Stimulated activated CD4-positive, alpha-beta T cell treated with anti-CD3 and anti-CD28 coated beads, Interleukin-2, amount 100 ng/mL, for 4 hours (primary cell): ENCODE measurements at places on chromosomes 1 and 21.

DNA sequence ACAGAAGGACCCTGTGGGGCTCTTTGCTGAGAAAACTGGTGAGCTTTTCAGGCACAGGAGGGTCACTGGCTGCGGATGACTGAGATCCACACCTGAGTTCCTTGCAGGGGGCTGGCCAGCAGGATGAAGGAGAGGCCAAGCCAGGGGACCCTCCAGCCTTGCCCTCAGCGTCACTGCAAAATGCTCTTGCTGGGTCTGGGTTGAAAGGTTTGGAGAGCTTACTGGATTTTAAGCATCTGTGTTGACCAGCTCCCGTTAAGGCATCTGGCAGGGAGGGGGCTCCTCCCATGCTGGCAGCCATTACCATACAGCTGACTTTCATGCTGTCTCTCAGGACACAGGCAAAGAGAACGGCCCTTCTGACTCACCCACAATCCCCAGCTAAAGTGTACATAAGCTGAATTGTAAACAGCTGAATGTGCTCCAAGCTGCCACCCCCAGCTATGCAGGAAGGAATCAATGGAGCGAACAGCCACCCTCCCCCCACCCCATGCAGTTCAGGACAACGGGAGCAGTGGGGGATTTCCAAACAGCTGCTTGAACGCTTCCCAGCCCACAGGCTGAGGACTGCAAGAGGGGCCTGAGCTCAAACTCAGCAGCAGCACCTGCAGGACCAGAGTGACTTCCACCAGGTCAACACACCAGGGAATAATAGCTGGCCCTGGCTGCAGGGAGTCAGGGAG is 21.3 kb upstream of the A3GALT2 start:
- DNase-seq = no peak

DNA sequence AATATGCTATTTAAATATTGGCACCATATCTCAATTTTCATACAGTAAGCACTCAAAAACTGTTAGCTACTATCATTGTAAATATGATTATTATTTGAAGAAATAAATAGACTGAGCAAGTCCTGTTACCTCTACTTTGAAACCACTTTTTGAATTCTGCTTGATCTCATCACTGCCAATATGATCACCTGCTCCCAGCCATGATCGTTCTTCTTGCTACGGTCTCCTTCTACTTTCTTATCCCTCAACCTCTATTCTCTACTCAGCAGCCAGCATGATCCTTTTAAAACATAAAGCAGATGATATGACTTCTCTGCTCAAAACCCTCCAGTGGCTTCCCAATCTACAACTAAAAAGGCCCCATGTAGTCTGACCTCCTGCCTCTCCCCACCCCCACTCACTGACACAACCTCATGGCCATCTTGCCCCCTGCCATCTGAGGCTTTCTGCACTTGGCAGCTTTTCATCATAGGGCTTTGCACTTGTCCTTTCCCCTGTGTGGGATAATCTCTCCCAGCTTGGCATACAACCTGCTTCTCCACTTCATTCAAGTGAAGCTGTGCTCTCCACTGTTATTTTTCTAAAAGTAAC is 27.2 kb downstream of the CD34 start:
- no peak for DNase-seq

- no peak for DNase-seq
These were observed 17.4 kb upstream of the IFNAR2 start for GRCh38 chr21:33212159-33212851.

DNA sequence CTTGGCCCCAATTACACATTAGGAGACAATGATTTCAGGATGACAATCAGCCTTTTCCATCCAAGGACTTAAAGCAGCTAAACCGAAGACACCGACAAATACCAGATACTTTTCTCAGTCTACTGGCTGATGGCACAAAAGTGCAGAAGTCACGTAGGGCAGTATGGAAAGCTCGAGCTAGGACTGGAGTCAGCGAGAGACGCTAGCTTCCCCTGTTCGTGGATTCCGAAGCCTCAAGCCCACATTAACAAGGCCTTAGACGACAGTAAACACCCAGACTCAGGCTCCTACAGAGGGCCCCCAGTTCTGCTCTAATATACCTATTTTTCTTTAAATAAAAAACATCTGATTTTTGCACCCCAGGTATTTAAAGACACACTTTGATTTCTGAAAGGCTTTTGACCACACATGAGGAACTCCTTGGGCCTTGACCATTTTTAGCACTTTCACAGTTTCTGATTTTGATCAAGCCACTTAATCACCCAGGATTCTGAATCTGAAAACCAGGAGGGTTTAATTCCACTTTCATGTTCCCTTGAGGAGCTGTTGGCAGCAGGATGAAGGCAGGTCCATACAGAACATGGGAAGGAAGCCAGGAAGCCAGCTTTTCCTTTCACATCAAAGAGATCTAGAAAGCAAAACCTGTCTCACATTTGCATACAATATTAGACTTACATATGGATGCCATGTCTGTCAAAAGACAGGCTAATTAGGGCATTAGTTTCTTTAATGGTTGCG is 204.1 kb downstream of the GABPA start:
- DNase-seq = no peak
